Fibroblast of upper back skin (primary cell): ENCODE measurements at places on chromosomes 2 and 18.

DNA sequence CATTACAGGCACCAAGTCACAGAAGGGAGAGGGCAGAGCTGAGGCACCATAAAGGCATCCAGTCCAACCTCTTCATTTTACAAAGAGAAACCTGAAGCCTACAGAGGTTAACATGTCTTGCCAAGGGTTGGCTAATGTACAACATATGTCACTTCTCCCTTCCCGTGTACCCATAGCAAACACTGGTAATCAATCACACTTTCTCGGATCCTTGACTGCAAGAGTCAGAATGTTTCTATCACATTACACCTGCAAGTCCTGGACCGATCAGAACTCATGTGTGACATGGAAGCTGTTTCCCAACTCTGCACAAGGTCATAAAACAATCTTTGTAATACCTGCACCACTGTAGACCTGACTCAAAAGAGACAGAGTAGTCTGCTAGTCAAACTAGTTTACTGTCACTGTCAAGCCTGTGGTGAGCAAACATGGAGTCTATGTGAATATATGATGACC is 6.0 kb downstream of the ANKRD44 start:
- no peak for DNase-seq

- DNase-seq = no peak
Observed at GRCh38 chr2:75268112-75268511, 68.8 kb upstream of the TACR1 start.

- DNase-seq = peak; percentile 48
Observed at GRCh38 chr18:41767960-41768359, 187.1 kb upstream of the PIK3C3 start.

- DNase-seq = no peak
Observed at GRCh38 chr2:61016392-61017002, 1.0 kb upstream of the PEX13 start.

DNA sequence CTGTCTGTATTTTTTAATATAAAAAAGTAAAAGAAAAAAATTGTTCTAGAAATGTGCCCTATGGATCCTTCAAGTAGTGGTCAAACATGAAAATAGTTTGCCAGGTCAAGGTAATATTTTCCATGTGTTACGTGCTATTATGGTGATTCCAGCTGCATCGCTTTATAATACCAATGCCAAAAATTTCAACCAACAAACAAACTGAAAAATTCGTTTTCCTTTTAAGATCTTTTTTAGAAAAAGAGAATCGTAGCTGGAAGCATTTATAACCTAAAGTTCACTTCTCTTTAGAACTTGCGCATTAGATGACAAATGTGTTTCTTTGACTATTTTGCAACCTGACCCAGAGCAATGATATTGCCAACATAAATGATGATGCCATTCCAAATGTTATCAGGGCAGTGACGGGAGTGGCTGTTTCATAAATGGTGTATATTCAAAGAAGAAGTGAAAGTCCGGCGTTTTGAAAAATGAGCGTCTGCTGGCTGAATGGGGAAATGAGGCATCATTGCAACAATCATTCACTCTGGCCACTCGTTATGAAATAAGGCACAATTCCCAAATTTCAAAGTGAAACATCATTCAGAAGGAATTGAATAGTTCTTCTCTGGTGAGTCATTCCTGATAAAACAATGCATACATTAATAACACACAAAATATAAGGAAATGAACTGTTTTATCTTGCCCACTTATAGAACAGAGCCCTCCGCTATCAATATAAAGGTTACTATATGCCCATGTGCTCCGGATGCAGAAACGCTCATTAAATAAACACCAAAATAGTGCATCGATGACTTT is 297.4 kb downstream of the TGIF1 start:
- peak; percentile 69 for DNase-seq

DNA sequence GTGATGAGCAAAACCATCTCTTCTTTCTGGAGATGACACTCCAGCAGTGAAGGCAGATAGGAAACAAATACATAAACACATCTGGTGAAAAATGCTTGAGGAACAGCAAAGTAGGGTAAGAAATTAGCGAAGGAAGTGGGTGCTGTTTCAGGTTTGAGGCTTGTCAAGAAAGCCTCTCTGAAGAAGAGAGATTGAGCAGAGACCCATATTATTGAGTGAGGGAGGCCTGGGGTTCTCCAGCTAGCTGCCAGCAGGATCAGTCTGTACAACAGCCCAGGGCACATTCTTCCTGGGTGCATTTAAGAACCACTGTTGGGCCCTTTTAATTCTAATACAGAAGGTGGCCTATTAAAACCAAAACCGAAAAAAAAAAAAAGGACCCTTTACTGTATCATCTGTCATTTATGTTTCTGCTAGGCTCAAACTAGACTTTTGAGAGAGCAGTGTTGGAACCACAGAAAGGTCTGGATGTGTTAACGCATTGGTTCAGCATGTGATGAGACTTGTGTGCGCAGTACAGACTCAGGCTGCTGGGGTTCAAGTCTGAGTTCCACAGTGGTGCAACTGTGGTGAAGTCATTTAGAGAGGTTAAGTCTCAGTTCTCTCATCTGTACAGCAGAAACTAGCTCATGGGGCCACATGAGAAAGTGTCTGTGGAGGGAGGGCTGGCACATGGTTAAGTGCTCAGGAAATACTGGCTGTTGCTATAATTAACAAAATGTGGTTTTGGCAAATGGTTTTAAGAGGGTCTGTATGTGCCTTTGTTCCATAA is 28.9 kb downstream of the MGAT5 start:
- DNase-seq = no peak

GRCh38 chr2:68907232-68907919 is 36.2 kb upstream of the BMP10 start:
- no peak for DNase-seq

- no peak for DNase-seq
Observed at GRCh38 chr2:39779341-39779851, 338 bp upstream of the THUMPD2 start.

DNA sequence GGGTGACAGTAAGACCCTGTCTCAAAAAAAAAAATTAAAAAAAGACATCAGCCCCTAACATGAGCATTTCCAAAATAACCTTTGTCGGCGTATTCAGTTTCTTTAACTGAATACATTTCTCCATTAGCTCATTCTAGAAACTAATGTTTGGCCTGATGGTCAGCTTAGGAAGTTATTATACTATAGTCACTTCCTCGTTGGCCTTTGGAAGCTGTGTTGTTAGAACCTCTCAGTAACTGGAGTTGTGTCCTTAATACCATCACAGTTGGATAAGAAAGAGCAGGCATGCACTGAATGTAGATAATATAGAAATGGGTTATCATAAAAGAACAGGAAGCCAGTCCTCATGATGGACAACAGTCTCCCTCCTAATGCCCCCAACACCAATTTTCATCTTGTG is 112.8 kb downstream of the ANTXR1 start:
- DNase-seq = no peak

- peak; percentile 60 for DNase-seq
Observed at GRCh38 chr2:58131191-58132011, 84.8 kb downstream of the VRK2 start.

DNA sequence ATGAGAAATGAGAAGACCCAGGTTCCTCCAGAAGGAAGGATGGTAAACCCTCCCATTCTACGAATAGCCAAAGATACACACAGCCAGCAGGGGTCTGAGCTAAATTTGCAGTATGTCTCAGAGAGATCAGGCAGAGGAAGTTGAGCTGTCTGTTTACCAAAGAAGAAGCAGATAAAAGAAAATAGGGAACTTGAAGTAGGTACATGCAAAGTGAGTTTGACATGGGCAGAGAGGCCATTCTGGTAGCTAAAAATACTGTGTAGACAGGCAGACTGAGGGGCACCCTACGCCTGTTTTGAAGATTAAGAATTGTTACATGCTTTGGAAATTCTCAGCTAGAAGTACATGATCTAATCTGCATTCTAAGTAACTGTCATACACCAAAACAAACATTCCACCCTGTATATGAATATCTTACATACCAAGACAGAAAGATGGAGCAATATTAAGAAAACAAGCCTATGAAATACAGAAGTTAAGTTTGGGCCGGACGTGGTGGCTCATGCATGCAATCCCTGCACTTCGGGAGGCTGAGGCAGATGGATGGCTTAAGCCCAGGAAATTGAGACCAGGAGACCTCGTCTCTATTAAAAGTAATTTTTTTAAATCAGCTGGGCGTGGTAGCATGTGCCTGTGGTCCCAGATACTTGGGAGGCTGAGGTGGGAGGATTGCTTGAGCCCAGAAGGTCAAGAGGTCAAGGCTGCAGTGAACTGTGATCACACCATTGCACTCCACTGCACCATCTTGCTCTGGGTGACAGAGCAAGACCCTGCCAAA is 157.9 kb downstream of the ANKRD44 start:
- peak; percentile 47 for DNase-seq

DNA sequence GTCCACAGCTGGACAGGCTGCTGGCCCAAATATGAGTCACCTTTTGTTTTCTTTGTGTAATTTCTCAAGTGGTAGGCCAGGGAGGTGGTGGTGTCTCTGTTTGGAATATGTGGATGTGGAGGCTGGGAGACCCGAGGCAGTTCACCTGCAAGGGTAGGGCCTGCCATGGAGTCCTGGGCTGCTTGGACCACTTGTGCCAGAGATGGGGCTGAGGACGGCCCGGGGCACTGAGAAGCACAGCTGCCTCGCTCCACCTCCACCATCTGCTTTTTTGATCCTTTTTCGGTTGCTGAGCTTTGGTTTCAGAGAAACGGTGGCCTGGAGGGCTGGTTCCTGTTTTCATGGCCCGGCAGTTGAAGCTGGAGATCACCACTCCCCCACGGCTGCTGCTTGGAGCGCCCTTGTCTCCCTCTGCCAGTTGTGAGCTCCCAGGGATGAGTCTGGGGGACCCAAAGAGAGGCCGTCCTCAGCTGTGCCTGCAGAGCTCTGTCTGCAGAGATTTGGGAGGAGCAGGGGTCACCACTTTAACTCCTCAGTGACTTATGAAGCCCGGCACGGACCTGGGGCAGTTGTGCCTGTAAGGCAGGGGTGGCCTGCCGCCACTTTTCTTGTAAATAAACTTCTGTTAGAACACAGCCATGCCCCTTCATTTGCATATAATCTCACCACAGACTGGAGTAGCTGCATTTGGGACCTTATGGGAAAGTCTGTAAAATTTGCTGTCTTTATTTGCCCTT is 67.6 kb upstream of the MCFD2 start:
- DNase-seq = peak; percentile 31

DNA sequence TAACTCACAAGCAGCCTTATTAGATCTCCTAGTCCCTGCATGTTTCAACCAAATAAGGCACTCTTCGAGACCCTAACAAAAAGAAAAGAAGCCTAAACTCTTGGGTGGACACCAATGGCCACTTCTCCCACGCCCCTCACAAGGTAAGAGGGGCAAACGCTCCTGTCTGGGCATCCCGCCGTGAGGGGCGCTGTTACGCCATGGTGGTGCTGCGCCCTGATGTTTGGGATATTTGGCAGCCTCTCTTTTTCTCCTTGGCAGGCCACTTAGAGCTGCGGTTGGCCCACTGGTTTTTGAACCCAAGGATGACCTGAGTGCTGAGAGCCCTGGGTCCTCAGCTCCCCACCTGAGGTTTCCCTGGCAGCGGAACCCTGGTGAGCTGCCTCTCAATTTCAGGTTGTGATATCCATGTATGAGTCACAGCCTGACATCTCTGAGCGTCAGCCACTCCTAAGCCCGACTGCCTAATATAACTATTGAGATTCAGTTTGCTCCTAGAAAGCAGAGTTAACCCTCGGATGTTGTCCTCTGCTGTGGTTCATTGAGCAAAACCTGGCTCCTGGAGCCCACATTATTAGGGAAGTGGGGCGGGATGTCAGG is 103.3 kb downstream of the COL6A3 start:
- no peak for DNase-seq

- DNase-seq = no peak
Observed at GRCh38 chr2:214503568-214503967, 92.7 kb downstream of the VWC2L start.

DNA sequence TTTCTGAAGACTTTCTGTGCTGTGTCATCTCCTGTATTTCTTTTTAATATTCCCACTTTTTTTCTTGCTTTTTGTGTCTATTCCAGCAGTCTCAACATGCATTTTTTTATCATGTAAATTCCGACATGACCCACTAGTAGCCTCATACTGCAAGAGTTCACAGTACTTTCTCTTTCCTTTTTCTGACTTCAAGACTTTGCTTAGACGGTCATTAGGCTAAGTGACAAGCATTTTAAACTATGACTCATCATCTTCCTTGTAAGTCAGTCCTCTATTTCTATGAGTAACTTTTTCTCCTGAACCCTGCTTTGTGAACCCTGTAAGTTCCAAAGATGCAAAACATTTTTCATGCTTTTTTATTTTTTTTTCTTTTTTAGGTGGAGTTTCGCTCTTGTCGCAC is 381.2 kb downstream of the TXNL1 start:
- DNase-seq = peak; percentile 91

GRCh38 chr18:26655525-26656430 is 107.4 kb upstream of the KCTD1 start:
- peak; percentile 40 for DNase-seq

- no peak for DNase-seq
Observed at GRCh38 chr2:171330155-171330956, 103.4 kb downstream of the METTL8 start.

DNA sequence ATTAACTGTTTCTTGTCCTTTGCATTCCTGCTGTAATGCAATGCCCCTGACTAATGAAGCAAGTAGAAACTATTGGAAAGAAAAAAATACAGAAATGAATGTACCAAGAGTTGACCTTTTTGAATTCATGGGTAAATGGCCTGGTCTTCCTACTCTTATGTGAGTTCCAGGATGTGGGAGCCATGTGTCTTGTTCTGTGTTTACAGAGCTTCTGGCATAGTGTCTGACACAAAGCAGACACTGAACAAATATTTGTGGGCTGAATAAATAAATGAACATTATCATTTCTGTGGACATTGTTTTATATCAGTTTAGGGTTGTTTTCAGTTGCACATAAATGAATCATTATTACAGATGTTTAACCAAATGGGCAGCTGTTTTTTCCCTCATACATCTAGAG is 155.5 kb downstream of the CD8B2 start:
- DNase-seq = peak; percentile 4

GRCh38 chr2:173580351-173580750 is 225.7 kb downstream of the CDCA7 start:
- DNase-seq = no peak

- no peak for DNase-seq
Observed at GRCh38 chr2:119488245-119489214, 35.8 kb downstream of the SCTR start.

DNA sequence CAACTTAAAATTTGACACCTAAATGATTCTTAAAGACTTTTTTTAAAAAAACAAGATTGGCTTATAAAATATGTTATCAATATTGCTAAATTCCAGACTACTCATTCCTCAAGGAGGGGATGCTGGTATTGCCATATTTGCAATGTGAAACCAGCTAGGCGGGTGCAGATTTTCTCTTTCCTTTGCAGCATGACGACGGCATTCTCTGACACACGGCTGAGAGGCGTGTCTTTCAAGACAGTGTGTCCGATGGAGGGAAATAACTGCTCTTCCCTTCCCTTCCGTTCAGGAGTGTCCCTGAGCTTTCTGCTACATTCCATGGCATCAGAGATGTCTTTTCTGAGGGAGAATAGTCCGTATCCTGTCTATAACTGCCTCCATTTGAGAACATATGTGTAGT is 38.2 kb upstream of the CNGA3 start:
- DNase-seq = peak; percentile 28

DNA sequence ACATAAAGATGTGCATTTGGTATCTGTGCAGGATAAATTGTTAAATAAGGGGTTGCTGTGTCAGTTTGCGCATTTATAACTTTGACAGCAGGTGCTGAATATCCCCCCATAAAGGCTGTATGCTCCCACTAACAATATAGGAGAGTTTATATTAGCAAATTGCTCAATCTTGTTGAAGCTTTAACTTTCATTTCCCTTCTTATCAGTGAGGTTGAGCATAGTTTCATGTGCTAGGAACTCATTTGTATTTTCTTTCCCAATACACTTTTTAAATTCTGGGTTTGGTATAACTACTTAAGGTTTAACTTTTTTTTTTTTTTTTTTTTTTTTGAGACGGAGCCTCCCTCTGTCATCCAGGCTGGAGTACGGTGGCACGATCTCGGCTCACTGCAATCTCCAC is 89.0 kb downstream of the FAM117B start:
- no peak for DNase-seq
